Activated CD4-positive, alpha-beta memory T cell treated with anti-CD3 and anti-CD28 coated beads, Interleukin-2, amount 10 ng/mL, durations not matched to agents 7 days and 5 days (primary cell): ENCODE measurements at places on chromosomes 1 and 21. TPM values are rescaled to one million over a fixed set of nuclear protein-coding genes. Genes with fewer than 3 reads are reported as not detected.

Gene HFM1
- not detected for total RNA-seq

Gene INSRR
- total RNA-seq: 0.13 TPM

Gene S100A8
- total RNA-seq: not detected

Gene EDARADD
- total RNA-seq: 6.2 TPM

Gene ABCB10
- 31.1 TPM for total RNA-seq

Gene WDR64
- total RNA-seq: 0.13 TPM

Gene GLMN
- 18.2 TPM for total RNA-seq

Gene SMCP
- total RNA-seq: not detected

Gene NR5A2
- total RNA-seq: 0.15 TPM

Gene RCSD1
- 158 TPM for total RNA-seq

Gene LEPR
- 3.7 TPM for total RNA-seq

Gene ODR4
- total RNA-seq: 10.8 TPM

Gene MIXL1
- total RNA-seq: not detected

Gene ADPRS
- 29.9 TPM for total RNA-seq

Gene NFASC
- 0.40 TPM for total RNA-seq
